Effector CD4-positive, alpha-beta T cell (primary cell): ENCODE measurements at places on chromosomes 1 and 21.

DNA sequence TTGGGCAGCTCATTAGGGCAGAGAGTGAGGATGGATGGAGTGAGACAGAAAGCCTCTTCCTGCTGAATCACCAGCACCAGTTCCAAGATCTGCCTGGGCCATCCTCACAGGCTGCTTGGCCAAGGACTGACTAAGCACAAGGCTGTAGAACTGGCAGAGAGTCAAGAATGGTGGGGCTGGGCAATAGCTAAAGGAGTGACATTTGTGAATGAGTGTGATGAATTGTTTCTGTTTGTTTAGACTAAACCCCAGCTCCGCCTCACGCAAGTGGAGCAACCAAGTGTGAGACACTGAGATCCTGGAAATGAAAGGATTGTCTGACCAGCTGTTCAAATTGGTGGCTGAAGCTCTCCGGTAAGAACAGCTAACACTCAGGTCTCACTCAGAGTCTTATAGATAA is 38.6 kb downstream of the BRINP2 start:
- DNase-seq, result no peak

DNA sequence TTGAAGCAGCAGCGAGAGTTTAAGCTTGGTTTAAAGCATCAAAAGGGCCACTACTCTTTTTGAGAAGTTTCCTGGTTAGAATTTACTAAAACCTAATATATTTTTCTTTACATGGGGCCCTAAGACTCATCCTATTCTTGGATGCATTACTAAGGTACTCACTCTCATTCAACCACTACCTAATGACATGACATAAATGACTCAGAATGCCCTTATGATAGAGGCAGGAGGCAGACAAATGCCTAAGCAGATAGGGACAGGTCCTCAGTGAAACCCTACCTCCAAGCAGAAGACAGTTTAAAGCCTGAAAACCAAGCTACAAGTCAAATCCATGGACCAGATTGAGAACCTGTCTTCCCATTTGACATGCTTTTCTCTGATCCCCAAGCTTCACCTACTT is 34.3 kb upstream of the SLC35A3 start:
- DNase-seq, result no peak

GRCh38 chr1:31535561-31535960 is 40.8 kb upstream of the TINAGL1 start:
- DNase-seq, result no peak

DNA sequence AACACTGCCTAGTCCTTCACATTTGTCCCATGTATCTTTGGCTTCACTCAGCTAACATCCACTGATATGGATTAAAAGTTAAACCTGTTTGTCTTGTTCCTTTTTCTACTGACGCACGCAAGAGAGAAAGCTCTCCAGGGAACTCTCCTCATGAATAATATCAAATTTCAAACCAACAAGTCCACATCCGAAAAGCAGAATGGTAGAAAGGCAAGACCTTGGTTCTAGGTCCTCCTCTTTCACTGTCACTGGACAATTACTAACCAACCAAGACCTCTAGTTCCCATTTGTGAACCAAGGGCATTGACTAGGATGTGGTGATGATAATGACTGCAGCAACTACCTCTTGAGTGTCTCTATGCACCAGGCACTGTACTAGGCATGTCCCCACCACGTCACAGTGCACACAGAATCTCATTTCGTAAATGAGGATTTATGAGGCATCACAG is 8.4 kb downstream of the PLPP3 start:
- no peak for DNase-seq

- no peak for DNase-seq
Measured at GRCh38 chr1:175274368-175274767, 81.8 kb upstream of the KIAA0040 start.

GRCh38 chr1:62500210-62500609 is 63.4 kb downstream of the USP1 start:
- no peak for DNase-seq

DNA sequence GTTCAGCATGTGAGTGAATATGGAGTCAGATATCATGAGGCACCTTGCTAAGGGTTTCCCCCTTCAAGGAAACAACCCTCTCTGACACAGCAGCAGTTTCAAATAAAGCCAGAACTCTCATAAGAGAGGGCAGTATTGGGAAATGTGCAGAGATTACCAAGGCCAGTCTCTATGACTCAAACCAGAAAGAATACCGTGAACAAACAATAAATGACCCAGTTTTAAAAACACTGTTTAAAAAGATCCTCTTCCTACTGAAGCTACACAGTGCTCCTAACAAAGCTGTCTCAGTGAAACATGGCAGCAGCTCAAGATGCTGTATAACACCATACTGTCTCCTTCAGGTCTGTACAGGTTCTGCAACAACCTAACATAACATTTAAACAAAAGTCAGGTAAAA is 102.6 kb downstream of the KIAA0319L start:
- no peak for DNase-seq

DNA sequence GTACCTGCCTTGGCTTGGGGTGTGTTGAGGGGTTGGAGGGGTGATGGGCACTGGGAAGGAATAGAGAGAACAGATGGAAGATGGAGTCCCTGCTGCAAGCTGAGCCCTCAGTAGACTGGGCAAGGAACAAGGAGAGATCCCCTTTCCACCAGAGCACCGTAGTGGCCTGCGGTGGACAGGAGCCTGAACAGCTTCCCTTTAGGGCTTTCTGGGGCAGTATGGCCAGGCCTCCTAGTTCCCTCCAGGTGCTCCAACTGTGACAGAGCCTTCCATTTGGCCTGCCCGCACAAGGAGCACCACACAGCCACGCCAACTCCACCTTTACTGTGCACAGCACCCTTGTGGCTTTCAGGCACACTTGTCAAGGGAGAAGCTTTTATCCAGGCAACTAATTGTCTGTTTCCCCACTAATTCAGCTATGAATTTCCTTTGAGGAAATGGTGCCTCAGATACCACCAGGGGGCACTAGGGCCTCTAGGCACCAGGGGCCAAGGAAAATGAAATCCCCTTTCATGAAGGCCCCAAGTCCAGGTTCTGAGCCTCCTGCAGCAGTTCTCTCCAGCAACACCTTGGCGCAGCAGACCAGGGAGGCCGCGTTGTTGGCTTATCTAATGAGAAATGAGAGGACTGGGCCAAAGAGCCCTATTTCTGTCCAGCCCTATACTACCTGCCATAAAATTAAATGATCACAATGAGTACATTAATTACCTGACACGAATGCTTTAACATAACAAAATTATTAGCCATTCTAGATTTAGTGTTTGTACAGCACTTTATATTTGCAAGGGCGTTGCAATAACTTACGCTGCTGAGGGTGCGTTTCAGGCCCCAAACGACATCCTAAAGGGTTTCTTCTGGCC is 23.1 kb upstream of the ERI3 start:
- peak; percentile 31 for DNase-seq
